ENCODE measurements at places on chromosomes 6 and 20. TPM values are rescaled to one million over a fixed set of nuclear protein-coding genes. Genes with fewer than 3 reads are reported as not detected.

DNA sequence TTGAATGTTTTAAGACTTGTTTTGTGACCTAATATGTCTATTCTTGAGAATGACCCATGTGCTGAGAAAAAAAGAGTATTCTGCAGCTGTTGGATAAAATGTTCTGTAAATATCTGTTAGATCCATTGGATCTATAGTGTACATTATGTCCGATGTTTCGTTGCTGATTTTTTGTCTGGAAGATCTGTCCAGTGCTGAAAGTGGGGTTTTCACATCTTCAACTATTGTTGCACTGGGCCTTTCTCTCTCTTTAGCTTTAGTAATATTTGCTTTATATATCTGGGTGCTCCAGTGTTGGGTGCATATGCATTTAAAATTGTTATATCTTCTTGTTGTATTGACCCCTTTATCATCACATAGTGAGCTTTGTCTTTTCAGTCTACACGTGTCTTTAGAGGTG is 5.7 kb upstream of the SIRPB2 start:
- DNase-seq = no peak

DNA sequence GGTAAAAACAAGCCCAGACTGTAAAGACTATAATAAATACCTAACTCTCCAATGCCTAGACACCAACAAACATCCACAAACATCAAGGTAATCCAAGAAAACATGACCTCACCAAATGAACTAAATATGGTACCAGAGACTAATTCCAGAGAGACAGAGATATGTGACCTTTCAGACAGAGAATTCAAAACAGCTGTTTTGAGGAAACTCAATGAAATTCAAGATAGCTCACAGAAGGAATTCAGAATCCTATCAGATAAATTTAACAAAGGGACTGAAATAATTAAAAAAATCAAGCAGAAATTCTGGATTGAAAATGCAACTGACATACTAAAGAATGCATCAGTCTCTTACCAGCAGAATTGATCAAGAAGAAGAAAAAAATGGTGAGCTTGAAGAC is 26.6 kb downstream of the NCOA6 start:
- no peak for DNase-seq

GRCh38 chr6:105626295-105627158 is 223.6 kb upstream of the PREP start:
- no peak for DNase-seq

The WFDC2 gene
- not detected for total RNA-seq

GRCh38 chr6:47455533-47456209 is 21.9 kb upstream of the CD2AP start:
- no peak for DNase-seq

GRCh38 chr20:34549291-34549928 is 9.1 kb upstream of the MAP1LC3A start:
- peak; percentile 51 for DNase-seq

The TFEB gene
- 9.6 TPM for total RNA-seq

The WFDC12 gene
- total RNA-seq = not detected
